ENCODE measurements at places on chromosomes 6 and 20.

DNA sequence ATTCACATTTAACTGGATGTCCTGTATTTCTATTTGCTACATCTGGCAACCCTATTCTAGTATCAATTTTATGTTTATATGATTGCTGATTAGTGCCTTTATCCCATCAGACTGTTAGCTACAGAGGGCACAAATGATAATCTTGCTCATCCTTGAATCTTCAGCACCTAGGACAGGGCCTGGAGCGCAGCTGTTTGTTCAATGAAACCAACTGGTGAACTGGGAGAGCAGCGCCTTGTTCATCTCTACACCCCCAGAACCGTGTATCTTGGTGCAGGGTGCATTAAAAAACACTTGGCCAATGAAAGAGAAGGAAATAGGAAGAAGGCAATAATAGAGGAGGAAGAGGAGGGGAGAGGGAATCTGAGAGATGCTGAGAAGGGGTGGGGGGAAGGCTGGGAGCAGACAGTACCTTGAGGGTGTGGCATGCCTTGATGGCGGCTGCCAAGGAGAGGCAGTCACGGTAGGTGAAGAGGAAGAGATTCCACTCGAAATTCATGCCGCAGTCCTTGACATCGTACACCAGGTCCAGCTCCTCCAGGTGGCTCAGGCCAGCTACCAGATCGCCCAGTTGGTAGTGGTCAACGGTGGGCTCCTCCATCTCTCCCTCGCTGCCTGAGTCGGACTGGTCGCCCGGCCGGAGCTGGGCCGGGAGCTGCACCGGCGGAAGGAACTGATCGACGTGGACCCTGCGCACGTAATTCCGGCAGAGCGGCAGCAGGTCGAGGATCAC, 15.5 kb downstream of the TMEM151B start:
- peak; percentile 37 for DNase-seq

- no peak for DNase-seq
Observed at GRCh38 chr20:43287637-43288036, 97.9 kb upstream of the PTPRT start.

- DNase-seq: no peak
Observed at GRCh38 chr6:50925548-50925947, 106.9 kb downstream of the TFAP2B start.

- peak; percentile 35 for DNase-seq
Observed at GRCh38 chr6:12150812-12151432, 138.8 kb downstream of the HIVEP1 start.

- no peak for DNase-seq
Observed at GRCh38 chr20:58480551-58481336, 34.5 kb downstream of the APCDD1L start.

DNA sequence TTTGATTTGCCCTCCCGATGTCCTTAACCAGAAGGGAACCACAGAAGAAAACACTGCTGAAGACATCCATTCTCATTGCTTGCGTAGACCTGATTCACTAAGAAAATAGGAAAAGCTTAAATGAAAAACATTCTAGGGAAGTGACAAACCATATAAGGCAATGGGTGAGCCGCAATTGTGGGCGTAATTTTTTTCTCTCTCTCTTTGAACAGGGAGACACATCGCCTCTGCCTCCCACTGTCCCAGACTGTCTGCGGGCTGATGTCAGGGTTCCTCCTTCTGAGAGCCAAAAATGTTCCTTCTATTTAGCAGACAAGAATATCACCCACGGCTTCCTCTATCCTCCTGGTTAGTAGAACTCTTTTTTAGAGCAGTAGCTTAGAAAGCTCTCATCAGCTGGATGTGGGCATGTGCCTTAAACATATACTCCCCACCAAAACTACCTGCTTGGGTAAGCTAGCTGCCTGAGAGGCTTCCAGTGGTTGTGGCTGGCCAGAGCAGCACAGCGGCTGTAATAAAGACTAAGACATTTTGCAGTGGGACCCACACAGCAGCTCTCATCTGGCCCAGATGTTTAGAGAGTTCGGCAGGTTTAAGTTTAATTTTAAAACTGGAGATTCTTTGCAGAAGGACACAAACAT, 22.7 kb upstream of the CTAGE9 start:
- peak; percentile 87 for DNase-seq
